Stimulated activated CD8-positive, alpha-beta memory T cell treated with anti-CD3 and anti-CD28 coated beads, Interleukin-15, amount 100 ng/mL, for 48 hours (primary cell): ENCODE measurements at places on chromosomes 11 and 22.

DNA sequence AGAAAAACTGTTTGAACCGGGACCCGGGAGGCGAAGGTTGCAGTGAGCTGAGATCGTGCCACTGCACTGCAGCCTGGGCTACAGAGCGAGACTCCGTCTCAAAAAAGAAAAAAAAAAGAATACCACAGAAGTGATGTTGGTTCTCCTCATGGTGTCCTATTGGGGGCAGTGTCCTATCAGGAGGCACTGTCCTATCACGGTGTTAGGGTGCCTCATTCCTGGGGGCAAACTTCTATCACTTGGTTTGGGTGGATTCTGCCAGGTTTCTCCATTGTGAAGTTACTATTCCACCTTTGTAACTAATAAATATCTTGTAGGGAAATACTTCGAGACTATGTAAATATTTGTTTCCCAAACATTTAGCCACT, 19.6 kb downstream of the PRR14L start:
- DNase-seq = no peak

DNA sequence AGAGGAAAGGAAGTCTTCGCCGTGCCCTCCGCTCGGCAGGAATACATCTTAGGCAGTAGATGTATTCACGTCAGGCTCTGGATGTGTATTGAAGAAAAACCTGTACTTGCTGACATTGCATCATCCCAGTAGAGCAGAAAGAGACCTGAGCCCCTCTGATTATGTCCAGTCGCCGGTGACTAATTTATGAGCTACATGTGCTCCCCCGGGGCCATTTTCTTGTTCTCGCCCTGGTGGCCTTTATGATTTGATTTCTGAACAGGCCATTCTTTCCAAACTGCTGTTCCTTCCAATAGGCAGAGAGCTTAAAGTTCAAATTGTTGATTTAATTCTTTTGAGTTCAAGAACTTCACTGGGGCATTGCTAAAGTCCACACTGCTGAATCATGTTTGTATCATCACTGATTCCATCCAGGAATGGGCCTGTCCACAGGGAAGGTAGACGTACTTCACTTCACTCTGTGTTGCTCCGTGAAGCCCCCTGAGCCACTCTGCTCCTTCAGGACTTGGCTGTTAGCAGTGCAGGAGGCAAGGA, 137.3 kb upstream of the RASSF10 start:
- DNase-seq = no peak

GRCh38 chr22:43852573-43853327, 9.6 kb downstream of the SULT4A1 start:
- DNase-seq = no peak

DNA sequence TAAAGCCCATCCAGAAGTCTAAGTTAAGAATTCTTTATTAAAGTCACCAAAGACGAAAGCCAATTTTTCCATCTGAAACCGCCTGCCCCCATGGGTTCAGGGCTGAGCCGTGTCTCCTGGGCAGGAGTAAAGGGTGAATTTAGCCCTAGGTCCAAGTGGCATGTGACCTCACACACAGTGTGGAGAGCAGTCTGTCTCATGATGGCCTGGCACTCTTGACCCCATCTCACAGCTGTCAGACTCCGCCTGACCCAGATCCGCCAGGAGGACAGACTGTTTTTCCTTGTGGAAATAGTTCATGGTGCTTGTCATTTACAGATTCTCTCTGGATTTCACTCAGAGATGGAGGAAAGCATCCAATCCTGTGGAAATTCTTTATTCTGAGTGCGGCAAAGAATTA, 109.7 kb downstream of the GALNT18 start:
- DNase-seq = no peak

DNA sequence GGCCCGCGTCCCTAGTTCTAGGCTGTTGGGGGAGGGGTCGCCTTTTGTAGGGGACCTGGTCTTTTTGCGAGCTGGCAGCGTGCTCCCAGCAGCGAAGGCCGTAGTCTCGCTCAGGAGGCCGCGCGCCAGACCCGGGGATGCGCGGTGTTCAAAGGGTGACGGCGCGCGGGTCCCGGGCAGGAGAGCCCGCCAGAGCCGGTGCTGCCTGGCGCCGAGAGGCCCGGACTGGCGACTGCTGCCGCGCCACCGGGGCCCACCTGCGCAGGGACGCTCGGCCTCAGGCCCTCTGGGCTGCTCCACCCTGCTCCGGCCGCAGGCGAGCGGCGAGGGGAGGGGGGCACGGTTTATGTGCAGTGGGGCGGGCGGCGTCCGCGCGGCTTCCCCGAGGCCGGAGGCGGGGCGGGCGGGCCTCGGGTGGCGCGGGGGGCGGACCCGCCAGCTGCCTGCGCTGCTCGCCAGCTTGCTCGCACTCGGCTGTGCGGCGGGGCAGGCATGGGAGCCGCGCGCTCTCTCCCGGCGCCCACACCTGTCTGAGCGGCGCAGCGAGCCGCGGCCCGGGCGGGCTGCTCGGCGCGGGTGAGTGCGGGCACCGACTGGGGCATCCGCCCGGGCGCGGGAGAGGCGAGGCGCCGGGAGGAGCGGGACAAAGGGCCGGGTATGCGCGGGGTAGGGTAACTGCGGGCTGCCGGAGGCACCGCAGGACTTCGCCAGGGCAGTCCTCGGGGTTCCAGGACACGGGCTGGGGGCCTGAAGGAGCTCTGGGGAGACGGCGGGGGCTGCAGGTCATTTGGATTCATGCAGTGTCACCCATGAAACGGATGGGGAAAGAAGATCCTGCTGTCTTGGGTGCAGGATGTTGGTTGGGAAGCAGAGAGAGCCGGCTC, at the start of gene PRSS23:
TSS of gene PRSS23 (plus strand) at position 467 of the 884 bp plus-strand sequence. CDS start 7,102 bp downstream, outside the sequence.
- DNase-seq = peak; percentile 34

- DNase-seq = no peak
Measured at GRCh38 chr11:32307471-32307870, 127.9 kb downstream of the WT1 start.

- no peak for DNase-seq
Measured at GRCh38 chr11:72069787-72070251, 10.5 kb downstream of the NUMA1 start.

GRCh38 chr11:61757213-61757862, 4.9 kb downstream of the MYRF start:
- no peak for DNase-seq

DNA sequence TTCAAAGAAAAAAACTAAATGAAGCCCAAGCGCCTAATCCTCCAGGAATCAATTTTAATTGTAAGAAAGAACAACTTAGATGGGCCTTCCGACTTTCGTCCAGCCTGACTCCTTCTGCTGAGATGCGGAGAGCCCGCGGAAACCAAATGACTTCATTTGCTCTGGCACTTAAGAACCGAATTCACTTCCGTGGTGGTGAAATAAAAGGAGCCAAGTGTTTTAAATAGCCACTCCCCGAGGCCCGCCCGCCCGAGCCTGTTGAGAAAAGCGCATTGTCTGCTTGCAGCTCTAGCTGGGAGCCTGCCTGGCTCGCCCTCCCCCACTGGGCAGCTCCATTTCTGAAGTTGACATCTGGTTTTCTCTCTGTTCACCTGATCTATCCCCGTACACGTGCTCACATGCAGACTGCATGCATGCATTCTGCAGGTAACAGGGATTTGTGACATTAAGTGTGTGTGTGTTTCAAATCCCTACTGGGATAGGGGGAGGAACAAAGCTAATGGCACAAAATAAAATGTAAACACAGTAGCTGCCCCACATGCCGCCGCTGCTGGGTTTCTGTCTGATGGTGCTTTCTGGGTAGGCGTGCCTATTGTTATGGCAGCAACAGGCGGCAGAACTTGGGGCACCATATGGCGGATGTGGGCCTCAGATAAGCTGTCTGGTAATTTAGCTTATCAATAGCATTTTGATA, 6.2 kb downstream of the TEAD1 start:
- no peak for DNase-seq

GRCh38 chr22:46352691-46353386, 17.3 kb downstream of the TRMU start:
- no peak for DNase-seq

- no peak for DNase-seq
Measured at GRCh38 chr11:86476109-86476861, 101.6 kb downstream of the CCDC81 start.

DNA sequence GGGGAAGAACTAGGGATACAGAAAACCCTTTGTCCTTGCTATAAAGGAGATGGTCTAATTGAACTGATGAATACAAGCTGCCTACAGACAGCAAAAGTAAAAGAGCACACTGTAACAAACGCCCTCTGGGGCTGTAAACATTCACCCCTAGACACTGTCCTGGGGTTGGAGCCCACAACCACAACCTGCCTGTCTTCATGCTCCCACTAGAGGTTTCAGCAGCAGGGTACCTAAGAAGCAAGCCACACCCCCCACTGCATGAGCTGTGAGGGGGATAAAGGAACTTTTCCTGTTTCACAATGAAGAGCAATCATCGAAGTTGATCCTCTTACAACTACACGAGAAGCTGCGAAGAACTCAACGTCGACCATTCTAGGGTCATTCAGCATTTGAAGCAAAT, 90.5 kb upstream of the LUZP2 start:
- DNase-seq = no peak

DNA sequence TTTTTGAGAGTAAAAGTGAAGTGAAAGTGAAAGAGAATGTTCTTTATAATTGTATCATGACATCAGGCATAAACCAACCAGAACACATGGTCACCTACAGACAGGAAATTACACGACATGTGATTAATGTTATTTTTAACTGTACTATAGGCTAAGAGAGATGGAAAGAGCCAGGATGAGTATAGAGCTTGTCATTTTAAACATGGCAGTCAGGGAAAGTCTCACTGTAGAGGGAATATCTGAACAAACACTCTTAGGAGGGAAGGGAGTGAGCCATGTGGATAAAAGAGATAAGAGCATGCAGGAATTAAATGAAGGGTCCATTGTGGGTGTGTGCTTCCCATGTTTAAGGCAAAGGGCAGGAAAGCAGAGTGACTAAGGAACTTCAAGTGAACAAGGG, 599.1 kb upstream of the FAT3 start:
- no peak for DNase-seq

DNA sequence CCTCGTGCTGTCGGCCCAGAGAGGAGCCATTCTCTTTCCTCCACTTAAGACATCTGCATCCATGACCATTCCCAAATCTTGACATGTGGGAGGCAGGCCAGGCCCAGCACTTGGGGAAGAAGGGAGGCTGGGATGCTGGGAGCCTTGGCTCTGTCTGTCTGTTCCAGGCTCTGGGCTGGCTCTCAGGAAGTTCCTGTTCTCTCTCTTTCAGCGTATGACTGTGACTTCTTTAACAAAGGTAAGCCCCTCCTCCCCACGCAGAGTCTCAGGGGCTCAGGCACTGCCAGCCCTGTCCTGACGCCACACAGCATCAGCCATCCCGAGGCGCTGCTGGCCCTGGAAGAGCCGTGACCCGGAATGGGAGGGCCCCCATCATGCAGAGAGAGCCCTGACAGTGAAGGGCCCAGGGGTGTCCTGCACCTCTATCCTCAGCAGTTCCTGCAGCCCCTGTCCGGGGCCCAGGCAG, 52.4 kb downstream of the OTOG start:
- DNase-seq = no peak

DNA sequence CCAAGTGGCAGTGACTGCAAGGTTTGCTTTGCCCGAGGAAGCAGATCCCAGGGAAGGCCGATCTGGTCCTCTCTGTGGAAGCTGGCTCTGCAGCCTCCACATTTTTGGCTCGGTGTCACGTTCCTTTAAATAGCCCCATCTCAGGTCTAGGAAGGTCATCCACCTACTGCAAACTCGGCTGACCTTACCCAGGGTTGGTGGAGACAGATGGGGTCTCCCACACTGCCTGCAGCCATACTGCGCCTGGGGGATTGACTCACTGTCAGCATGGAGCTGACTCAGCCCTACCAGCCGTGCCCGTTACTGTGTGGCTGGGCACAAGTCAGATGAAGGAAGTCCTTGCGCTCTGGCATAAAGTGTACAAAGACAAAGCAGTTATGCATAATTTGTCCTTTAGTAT, 16.9 kb downstream of the CDPF1 start:
- DNase-seq = no peak

GRCh38 chr22:36452250-36452977, 29.0 kb downstream of the TXN2 start:
- no peak for DNase-seq

GRCh38 chr11:110453684-110454354, 24.1 kb downstream of the FDX1 start:
- no peak for DNase-seq

GRCh38 chr22:22369964-22370270, 125.3 kb downstream of the VPREB1 start:
- DNase-seq = no peak

DNA sequence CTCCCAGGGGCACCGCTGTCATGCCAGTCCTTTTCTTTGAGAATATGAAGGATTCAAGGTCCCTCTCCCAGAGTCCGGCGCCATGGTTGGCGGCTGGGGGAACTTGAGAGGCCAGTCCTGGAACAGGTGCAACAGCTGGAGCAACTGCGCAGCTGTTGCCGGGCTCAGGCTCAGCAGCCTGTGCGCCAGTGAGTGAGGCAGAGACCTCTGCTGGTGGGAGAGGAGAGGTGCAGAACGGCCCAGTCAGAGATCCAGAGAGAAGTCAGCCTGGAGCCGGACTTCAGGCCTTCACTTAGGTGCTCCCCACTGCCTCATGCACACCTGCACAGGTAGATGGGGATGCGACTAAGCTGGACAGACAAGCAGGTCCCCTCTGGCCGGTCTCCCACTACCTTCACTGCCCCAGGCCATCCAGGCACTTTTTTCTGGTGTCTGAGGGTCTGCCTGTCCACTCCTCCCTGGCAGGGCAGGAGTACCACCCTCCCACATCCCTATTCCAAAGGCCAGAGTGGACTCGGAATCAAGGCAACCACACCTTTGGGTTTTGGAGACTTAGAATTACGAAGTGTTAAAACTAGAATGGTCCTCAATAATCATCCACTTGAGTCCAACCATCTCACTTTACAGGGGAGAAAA, 4.6 kb downstream of the CHRDL2 start:
- DNase-seq = peak; percentile 36

GRCh38 chr11:96986516-96986915, 596.7 kb downstream of the JRKL start:
- no peak for DNase-seq

- no peak for DNase-seq
Measured at GRCh38 chr11:133809569-133810491, 35.5 kb downstream of the SPATA19 start.

- no peak for DNase-seq
Measured at GRCh38 chr22:34430386-34430785, 510.1 kb upstream of the LARGE1 start.

GRCh38 chr11:113670149-113670830, 35.8 kb downstream of the TMPRSS5 start:
- no peak for DNase-seq

- DNase-seq = no peak
Measured at GRCh38 chr11:60128376-60128775, 39.9 kb downstream of the MS4A2 start.

DNA sequence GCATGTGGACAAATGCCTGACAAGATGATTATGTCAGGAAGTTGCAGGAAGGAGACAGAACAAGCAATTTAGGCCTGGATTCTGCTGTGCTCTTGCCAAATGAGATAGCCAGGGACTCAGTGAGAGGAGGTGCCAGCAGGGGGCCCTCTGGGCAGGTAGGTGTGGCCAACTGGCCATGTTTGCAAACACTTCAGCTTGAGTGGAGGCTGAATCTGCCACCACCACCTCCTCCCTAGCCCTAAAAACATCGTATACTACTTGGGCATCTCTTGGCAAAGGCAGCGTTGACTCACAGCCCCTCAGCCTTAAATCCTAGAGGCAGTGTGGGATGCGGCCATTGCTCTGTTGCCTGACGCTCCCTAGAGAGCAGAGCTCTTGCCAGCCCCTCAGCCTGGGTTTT, 95.1 kb upstream of the PLET1 start:
- no peak for DNase-seq

- no peak for DNase-seq
Measured at GRCh38 chr11:98771791-98772190, 249.0 kb upstream of the CNTN5 start.

- DNase-seq = no peak
Measured at GRCh38 chr11:74208507-74208906, 37.4 kb downstream of the PPME1 start.

GRCh38 chr22:42797011-42797410, 60.1 kb downstream of the ARFGAP3 start:
- DNase-seq = no peak
